ENCODE measurements at places on chromosomes 7 and 10.

GRCh38 chr10:22294694-22295093 is 21.5 kb upstream of the COMMD3 start:
- no peak for DNase-seq

DNA sequence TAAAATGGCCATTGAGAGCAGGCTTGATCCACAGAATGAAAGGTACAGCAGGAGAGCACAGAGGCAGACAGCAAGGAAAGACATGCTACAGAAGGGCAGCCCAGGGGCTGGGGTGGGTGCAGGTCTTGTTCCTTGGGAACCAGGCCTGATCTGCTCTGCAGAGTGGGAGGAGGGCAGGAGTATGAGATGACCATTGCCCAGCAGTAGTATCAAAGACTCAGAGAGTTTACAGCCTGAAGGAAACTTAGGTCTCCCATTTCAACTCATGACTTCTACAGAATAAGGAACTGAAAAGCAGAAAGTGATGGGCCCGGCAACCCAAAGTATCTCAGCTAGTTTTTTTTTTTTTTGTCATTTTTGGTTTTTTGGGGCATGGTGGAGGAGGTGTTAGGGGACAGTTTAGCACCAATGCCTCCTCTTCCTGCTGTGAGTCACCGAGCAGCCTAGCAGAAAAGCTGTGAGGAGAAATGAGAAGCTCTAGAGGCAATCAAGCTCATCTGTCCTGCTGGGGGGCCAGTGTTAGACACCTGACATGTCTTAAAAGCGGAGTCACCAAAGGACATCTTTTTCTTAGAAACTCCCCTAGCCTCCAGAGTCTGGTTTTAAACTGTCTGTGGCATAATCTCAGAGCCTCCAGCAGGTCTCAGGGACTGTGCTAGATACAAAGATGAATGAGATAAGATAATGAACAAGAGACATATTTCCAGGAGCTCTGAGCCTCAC is 34.3 kb upstream of the HERPUD2 start:
- DNase-seq = no peak

- DNase-seq = no peak
Measured at GRCh38 chr10:60817398-60817805, 39.1 kb downstream of the CDK1 start.

- no peak for DNase-seq
Measured at GRCh38 chr10:78305311-78305710, 271.6 kb downstream of the RPS24 start.

- no peak for DNase-seq
Measured at GRCh38 chr7:107530751-107531150, 33.0 kb downstream of the COG5 start.

- DNase-seq = no peak
Measured at GRCh38 chr7:97218767-97219166, 101.3 kb downstream of the SDHAF3 start.

GRCh38 chr7:1741751-1742554 is 71.9 kb downstream of the ELFN1 start:
- no peak for DNase-seq

GRCh38 chr10:123911866-123912265 is 20.3 kb upstream of the CPXM2 start:
- no peak for DNase-seq
